ENCODE measurements at places on chromosomes 4 and X.

DNA sequence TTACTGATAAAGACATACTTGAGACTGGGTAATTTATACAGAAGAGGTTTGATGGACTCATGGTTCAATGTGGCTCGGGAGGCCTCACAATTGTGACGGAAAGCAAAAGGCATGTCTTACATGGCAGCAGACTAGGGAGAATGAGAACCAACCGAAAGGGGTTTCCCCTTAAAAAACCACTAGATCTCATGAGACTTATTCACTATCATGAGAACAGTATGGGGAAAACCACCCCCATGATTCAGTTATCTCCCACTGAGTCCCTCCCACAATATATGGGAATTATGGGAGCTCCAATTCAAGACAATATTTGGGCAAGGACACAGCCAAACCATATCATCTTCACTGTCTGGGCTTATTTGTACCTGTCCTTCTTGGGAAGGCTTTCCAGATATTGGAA, 22.8 kb upstream of the MUC7 start:
- no peak for DNase-seq

- no peak for DNase-seq
Measured at GRCh38 chrX:40945361-40945713, 139.9 kb upstream of the USP9X start.

GRCh38 chr4:49032440-49033161, 46.5 kb downstream of the CWH43 start:
- no peak for DNase-seq

DNA sequence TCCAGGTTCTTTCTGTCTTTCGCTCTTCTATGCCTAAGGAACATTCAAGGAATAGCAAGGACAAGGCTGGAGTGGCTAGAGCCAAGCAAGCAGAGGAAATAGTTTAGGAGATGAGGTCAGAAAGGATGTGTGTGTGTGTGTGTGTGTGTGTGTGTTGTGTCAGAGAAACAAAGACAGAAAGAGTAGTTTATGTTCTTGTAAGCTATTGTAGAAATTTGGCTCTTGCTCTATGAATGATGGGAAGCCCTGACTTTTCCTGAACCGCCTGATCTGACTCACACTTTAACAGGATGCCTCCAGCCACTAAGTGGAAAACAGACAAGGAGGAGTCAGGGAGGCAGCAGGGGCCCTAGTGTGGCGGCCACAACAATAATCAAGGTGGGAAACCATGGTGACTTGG, 39.7 kb downstream of the LGI2 start:
- DNase-seq, result no peak

DNA sequence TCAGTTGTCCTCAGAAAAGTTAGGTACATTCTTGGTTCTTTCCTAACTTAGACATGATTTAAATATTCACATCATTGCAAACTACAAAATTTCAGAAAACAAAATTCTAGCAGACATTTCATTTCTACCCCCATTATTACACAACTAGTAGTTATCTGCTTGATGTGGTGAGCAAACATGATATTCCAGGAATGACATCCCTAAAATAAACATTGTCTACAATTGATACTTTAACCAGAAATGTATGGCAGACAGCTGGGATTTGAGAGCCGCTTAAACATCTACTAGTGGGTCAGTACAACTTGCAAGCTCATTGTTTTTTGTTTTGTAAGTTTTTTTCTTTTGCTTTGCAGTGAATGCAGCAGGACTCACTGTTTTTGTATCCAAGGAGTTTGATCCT, 32.1 kb upstream of the AMBN start:
- no peak for DNase-seq

GRCh38 chr4:82851885-82852750, 38.8 kb downstream of the SEC31A start:
- DNase-seq, result no peak

- DNase-seq, result no peak
Measured at GRCh38 chrX:16462912-16463311, 187.0 kb upstream of the S100G start.

GRCh38 chr4:12270546-12270945, 841.9 kb upstream of the HS3ST1 start:
- DNase-seq, result no peak
